ENCODE measurements at places on chromosomes 11 and 22.

- no peak for DNase-seq
Measured at GRCh38 chr22:47850644-47851151, 1088.2 kb downstream of the TBC1D22A start.

- no peak for DNase-seq
Measured at GRCh38 chr11:122127020-122127419, 11.0 kb upstream of the BLID start.

- DNase-seq = no peak
Measured at GRCh38 chr11:71286701-71287643, 34.6 kb upstream of the SHANK2 start.

- DNase-seq = peak; percentile 67
Measured at GRCh38 chr11:27358296-27358695, 4.7 kb downstream of the CCDC34 start.

- no peak for DNase-seq
Measured at GRCh38 chr11:32184723-32185376, 94.0 kb downstream of the RCN1 start.

DNA sequence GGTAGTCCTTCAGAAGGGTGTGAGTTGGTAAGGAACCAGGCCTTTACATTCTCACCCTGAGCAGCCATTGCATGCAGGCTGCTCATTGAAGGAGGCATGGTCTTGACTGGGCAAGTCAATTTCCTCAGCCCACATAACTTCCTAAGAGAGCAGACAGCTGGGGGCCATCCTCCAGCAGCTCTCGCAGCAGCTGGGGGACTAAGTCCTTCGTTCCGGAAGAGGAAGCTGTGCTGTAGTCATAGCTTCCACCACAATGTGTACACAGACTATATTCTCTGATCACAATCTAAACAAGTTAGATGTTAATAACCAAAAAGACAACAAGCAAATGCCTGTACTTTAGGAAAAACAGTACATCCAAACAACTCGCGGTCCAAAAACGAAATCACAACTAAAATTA lies 30.1 kb upstream of the MPPED1 start:
- peak; percentile 38 for DNase-seq

GRCh38 chr22:41668971-41669911 lies 19.4 kb downstream of the SNU13 start:
- no peak for DNase-seq

DNA sequence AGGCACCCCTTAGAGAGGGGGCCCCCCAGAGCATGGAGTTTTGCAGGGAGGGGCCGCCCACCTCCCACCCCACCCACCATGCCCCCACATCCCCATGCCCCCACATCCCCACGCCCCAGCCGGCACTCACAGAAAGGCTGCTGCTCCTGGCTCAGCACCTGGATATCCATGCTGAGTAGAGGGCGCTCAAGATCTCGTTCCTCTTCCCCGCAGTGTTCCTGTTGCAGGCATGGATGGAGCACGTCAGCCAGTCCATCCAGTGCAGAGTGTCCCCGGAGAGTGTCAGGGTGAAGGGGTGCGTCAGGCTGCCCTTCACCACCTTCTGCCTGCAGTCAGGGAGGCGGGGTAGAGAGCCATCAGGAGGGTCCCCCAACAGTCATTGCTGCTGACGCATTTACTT lies 156.2 kb downstream of the CRYBB2 start:
- DNase-seq = no peak

GRCh38 chr22:46090036-46090591 lies 60.2 kb upstream of the PPARA start:
- no peak for DNase-seq

GRCh38 chr11:103636232-103636631 lies 400.2 kb upstream of the DDI1 start:
- no peak for DNase-seq

GRCh38 chr11:113188371-113188834 lies 126.0 kb upstream of the TTC12 start:
- DNase-seq = no peak

DNA sequence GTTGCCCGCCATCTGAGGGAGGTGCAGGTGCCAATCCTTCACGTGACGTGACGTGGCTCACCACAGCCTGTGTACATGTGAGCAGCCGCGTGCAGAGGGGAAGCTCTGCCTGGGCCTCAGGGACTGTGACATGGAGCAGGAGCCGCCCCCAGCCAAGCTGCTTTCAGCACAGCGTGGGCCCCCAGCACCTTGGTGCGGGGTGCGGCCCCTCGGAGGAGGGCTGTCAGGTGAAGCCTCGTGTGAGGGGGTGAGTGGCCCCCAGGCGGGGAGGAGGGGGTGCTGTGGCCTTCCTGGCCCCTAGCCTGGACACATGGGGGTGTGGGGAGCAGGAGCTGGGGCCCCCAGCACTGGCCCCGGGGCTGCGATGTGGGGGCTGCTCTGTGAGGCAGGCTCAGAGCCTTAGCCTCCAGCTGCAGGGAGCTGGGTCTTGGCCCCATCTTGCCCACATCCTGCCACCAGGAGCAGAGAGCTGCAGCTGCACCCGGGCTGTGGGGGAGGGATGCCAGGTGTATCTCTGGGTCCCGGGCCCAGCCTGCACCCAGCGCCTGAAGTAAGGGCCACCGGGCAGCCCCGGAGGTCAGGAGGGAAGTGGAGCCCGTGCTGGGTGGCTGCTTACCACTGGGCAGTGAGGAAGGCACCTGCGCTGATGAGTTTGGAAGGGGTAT lies at the start of gene ADORA2A:
Gene ADORA2A (plus strand): TSS at position 100 of the 665 bp plus-strand sequence. CDS start 5,806 bp downstream, outside the sequence.
- DNase-seq = no peak

GRCh38 chr22:40651563-40652501 lies 15.3 kb upstream of the MRTFA start:
- peak; percentile 84 for DNase-seq

DNA sequence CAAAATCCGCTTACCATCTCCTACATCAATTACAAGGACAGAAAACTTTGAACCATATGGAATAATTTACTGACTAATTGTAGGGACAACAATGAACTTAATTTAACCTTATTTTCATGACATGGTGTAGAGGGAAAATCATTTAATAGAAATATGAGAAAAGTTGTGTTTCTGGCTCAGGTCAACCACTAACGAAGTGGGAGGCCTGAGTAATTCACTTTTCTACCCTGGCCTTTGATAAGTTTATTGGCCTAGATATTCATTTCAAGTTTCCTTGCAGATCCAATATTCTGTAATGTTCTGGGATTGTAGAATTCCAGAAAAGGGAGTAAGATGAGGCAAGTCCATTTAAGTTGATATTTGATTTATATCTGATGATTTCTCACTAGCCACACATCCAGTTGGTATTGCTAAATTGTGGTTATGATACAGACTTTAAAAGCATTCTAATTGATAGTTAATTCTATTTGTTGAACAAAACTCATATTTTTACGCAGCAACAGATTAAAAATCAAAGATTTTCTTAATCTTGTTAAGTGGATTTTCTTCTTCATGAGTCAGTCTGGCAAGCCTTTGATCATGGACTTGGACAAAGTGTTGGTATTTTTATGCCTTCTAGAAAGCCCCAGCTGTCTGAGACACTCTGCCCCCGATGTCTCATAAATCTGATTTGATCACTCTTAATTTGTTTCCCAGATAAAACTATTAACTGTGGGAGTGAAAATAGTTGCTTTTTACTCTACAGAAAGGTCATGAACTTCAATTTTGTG lies 336.5 kb downstream of the TMEM135 start:
- DNase-seq = no peak

- DNase-seq = no peak
Measured at GRCh38 chr22:21104126-21104691, 58.5 kb downstream of the LRRC74B start.

DNA sequence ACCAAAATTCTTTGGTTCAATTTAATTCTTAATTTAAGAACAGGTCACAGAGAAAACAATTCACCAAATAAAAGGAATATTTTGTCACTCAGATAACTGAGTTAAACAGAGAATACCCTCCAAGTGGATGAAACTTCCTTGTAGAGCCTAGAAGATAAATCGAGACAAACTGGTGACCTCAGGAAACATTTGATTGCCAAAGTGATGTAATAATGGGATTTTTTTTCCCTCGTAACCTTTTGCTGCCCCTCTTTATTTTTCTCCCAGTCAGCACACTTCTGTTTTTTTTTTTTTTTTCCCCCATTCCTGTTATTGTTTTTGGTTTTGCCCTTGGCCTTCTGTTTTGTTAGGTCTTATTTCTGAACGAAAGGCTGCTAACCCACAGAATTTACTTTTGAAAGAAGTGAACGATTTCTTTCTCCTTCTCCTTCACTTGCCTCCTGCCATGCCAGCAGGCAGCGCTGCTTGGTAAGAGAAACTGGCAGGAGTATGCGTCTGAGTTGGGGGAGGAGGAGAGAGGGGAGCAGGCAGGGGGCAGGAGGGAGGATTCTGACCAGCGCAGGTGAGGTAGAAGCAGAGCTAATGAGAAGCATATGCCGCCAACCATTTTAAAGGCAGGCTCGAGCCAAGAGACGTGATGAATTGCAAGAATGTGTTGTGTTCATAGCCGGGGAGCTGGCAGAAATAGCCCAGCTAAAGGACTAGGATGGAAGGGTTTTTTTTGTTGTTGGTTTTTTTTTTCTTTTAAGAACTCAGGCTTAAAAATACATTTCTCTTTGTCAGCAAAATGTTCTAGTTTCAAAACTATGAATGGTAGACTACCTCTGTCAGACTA lies 121.9 kb upstream of the MTMR2 start:
- DNase-seq = no peak

DNA sequence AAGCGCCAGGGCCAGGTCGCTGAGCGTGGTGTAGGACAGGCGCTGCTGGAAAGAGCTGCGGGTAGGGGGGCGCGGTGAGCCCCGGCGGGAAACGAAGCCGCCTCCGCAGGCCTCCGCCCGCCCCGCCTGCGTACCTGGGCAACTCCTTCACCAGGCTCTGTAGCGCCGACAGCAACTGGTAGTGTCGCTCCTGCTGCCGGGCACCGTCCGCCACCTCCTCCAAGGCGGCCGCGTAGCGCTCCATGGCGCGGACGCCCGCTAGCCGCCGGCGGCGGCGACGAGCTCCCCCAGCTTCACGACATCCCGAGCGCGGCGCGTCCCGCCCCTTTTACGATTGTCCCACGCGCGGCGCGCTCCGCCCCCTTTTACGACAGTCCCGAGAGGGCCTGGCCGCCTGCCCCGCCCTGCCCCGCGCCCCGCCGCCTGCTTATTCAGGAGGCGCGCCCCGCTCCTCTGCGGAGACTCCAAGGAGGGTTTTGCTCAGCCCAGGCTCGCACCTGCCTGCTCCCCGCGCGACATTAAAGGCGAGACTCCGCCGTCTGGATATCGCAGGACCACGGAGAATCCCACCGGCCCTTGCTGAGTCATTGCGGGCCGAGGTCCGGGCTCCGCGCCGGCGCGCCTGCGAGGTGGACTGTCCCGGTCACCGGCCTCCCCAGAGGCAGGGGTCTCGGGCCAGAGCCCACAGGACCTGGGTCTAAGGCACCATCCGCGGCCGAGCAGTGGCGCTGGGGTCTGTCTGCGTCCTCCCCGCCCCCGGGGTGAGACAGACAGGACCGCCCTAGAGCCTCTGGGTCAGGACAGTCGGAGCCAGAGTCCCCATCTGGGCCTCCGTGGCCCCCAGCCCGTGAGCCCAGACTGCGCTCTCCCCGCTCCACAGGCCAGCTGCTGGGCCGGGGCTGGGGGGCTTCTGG lies at the start of gene DGCR6L:
Gene DGCR6L (minus strand): TSS at position 316 of the 914 bp plus-strand sequence. CDS start 72 bp downstream, at position 244.
- DNase-seq = peak; percentile 84

DNA sequence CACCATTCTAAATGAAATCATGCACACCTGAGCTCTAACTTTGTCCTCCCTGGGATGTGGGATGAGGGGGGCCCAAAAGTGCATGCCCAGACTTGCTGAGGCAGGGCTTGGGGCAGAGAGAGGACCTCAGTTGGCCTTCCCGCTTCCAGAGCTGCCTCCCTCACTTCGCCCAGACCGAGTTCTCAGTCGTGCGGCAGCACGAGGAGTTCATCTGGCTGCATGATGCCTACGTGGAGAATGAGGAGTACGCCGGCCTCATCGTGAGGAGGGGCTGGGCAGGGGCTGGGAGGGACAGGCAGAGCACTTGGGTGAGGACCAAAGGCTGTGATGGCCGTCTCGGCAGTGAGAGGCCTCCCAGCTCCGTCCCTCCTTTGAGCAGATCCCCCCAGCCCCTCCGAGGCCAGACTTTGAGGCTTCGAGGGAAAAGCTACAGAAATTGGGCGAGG lies 8.2 kb downstream of the CFL1 start:
- no peak for DNase-seq

- DNase-seq = no peak
Measured at GRCh38 chr11:104619751-104620150, 278.5 kb downstream of the CASP12 start.

GRCh38 chr22:29316141-29316828 lies 788 bp upstream of the RASL10A start:
- no peak for DNase-seq

DNA sequence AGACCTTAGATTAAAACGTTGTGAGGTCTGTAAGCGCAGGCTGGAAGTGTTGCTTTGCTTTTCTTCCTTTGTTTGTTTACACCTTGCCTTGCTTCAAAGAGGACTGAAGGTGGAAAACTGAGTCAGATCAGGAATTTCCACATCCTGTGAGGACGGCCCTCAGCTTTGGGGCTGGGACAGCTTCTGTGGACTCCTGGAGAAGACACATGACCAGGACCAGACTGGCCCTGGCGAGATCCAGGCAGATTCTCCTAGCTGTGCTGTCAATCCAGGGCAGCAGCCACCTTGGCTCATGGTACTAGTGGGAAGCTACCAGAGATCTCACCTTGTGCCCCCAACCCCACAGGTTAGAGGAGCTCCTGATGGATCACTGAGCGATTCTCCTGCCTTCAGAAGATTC lies 1461.9 kb downstream of the TBC1D22A start:
- DNase-seq = no peak

DNA sequence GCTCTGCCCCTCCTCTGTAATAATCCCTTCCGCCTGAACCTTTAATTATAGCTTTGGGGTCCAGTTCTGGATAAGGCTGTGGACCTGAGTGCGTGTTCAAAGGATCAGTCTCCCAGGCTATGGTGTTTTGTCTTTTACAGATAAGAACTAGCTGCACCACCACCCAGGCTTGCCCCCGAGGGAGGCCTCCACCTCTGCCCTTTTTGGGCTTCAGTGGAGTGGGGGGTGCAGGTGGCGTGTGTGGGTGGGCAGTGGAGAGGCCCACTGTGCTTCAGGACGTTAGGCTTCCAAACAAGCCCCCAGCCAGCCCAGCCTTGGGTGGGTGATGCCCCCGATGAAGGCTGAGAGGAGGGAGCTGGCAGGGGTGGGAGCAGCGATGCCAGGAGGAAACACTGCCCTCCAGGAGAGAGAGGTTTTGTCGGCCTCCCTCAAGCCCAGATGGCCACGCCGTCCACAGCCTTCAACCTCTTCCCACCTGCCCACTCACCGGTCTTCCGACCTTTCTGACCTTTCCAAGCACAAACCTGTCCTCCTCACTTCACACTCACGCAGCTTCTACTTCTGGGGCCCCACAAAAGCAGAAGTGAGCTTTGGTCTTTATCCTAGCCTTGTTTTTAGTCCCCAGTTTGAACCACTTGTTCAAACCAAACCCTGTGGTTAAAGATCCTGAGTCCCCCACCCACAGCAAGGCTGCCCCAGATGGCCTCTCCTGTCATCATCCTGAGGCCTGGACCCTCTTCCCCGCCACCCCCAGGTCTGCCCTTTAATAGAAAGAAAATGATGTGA lies 20.4 kb downstream of the PSMD13 start:
- no peak for DNase-seq

- DNase-seq = no peak
Measured at GRCh38 chr11:26675233-26675928, 46.5 kb downstream of the SLC5A12 start.

- no peak for DNase-seq
Measured at GRCh38 chr22:19566279-19567156, 42.3 kb upstream of the CLDN5 start.

Measured in AML-193 (cell line).